Activated naive CD8-positive, alpha-beta T cell treated with anti-CD3 and anti-CD28 coated beads, Interleukin-2, amount 10 ng/mL, durations not matched to agents 7 days and 5 days (primary cell): ENCODE measurements at places on chromosomes 12 and 14.

DNA sequence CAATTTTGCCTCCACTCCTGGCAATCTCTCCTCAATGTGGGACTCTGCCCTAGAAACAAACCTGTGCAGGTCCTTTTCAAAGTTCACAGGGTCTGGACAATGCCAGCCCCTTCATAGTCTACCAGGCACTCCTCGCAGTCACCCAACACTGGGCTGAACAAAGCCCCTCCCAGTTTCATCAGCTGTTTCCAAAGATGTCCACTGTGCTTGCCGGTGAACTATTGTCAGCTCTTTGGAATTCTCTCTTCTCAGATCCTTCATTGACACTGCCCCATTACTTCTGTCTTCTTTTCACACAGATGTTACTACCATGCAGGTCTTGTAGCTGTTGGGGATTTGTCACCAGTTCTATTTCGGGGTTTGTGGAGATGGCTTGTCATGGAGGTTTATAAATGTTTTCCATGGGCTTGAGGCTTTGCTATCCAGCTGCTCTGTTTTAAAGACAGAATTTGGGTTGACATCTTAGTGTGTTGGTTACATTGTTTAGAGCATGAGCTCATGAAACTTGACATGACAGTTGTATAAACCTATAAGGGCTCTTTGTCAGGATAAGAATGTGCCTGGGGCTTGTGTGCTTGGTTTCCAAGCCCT is 77.3 kb upstream of the DHRS4 start:
- no peak for DNase-seq
- H3K27me3 ChIP-seq = peaks cover 17% of the 10 kb centered on the region
- H3K36me3 ChIP-seq = no peaks in the 10 kb centered on the region
- no peak overlapping the region for H3K27ac ChIP-seq
- no peak overlapping the region for H3K4me3 ChIP-seq

DNA sequence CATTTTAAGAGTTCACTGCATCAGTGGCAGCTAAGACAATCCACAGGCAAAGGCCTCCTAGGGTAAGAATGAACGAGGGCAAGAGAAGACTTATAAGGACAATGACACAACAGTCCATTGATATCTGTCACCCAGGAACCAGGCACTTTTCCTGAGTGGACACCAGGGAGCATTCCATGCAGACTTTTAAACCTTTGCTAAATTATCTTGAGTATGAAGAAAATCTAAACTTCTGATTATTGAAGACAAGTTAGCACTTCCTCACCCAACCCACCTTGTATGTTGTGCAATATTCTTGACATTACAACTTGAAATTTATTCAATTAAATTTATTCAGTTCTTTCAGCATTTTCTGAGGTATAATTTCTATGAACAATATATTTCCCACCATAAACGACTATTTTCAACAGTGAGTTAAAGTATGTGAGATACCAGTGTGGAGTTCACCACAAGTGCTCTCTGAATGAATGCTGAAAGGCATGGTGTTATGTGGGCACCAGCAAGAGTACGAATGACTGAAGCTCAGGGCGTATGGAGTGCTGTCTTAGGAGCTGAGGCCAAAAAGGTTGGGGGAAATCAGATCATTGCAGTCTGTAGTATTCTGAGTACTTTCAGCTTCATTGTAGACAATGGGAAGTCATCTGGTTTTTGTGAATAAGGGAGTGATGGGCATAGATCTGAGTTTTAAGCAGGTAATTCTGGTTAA is 124.3 kb upstream of the LMNTD1 start:
- no peaks in the 10 kb centered on the region for H3K27me3 ChIP-seq
- H3K36me3 ChIP-seq = no peaks in the 10 kb centered on the region
- no peak for DNase-seq
- H3K27ac ChIP-seq = no peak overlapping the region
- no peak overlapping the region for H3K4me3 ChIP-seq
- H3K4me1 ChIP-seq = no peaks in the 10 kb centered on the region

GRCh38 chr12:24898185-24898584 is 50.7 kb downstream of the BCAT1 start:
- no peak overlapping the region for H3K4me3 ChIP-seq
- peaks cover 8% of the 10 kb centered on the region for H3K36me3 ChIP-seq
- no peak overlapping the region for H3K27ac ChIP-seq

DNA sequence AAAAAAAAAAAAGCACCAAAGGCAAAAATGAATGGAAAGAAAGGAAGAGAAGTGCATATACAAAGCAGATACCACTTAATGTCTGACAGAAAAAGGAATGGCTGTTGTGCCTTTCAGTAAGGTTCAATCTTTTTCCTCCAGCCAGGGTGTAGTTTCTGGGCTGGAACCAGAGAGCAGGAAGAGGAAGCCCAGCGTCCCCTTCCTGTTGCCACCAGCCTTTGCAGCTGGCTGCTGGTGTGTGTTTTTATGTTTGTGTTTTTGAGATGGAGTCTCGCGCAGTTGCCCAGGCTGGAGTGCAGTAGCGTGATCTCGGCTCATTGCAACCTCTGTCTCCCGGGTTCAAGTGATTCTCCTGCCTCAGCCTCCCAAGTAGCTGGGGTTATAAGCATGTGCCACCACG is 64.6 kb upstream of the LTA4H start:
- H3K4me3 ChIP-seq = peak overlapping the region; percentile 44
- peaks cover 14% of the 10 kb centered on the region for H3K4me1 ChIP-seq
- H3K27me3 ChIP-seq = no peaks in the 10 kb centered on the region
- peak overlapping the region; percentile 75 for H3K27ac ChIP-seq
- H3K36me3 ChIP-seq = peaks cover 2% of the 10 kb centered on the region

GRCh38 chr14:25014440-25014839 is 35.5 kb downstream of the STXBP6 start:
- no peaks in the 10 kb centered on the region for H3K4me1 ChIP-seq
- no peaks in the 10 kb centered on the region for H3K36me3 ChIP-seq
- H3K27ac ChIP-seq = no peak overlapping the region
- peaks cover 6% of the 10 kb centered on the region for H3K27me3 ChIP-seq
- no peak overlapping the region for H3K4me3 ChIP-seq

GRCh38 chr14:59123975-59124374 is 64.5 kb upstream of the DAAM1 start:
- H3K27ac ChIP-seq = no peak overlapping the region
- no peaks in the 10 kb centered on the region for H3K36me3 ChIP-seq
- no peak overlapping the region for H3K4me3 ChIP-seq
- peaks cover 45% of the 10 kb centered on the region for H3K27me3 ChIP-seq
- no peaks in the 10 kb centered on the region for H3K4me1 ChIP-seq

DNA sequence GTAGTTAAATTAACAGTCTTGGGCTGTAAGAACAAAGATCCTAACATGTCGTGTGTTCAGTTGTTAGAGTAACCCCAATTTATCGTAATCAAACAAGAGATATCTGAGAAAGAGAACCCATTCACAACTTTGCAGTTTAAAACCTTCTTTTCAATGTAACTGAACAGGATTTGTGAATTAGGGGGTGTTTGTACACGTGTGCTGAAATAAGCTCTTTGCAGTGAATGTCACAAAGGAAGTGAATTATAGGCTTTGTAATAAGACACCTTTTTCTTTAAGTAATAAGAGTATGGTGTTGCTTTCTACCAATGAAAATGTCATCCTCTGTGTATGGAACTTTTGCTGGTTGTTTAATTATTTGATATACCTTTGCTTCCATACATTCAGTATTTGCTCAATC is 114.0 kb downstream of the ALX1 start:
- no peaks in the 10 kb centered on the region for H3K4me1 ChIP-seq
- no peak for DNase-seq
- H3K27me3 ChIP-seq = no peaks in the 10 kb centered on the region

GRCh38 chr14:39232554-39233415 is 930 bp upstream of the MIA2 start:
- peaks cover 4% of the 10 kb centered on the region for H3K36me3 ChIP-seq
- no peaks in the 10 kb centered on the region for H3K27me3 ChIP-seq
- DNase-seq = no peak
- H3K4me1 ChIP-seq = peaks cover 44% of the 10 kb centered on the region
- peak overlapping the region; percentile 8 for H3K4me3 ChIP-seq
- peak overlapping the region; percentile 31 for H3K27ac ChIP-seq

DNA sequence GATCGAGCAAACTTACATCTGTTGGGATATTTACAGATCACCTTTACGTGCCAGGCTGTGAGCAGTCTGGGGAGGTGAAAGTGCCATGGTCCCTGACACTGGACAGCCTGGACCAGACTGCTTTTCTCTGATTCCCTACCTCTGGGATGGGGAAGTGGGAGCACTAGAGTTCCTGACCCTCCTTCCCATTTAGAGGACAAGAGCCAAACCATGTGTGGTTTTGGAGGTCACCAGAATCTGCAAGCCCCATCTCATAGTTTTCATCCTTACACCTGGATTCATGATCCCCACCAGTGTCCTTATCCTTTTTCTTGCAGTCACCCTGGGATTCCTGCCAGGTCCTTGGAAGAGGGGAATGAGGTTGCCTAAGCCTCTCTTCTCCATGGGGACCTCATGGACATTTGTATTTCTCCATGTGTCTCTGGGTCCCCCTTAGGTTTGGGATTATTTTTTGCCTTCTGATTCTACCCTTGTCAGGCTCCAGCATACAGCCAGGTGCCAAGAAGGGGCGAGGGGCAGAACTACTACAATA is 1.5 kb upstream of the WNT10B start:
- H3K4me3 ChIP-seq = no peak overlapping the region
- H3K36me3 ChIP-seq = no peaks in the 10 kb centered on the region
- H3K27ac ChIP-seq = no peak overlapping the region
- H3K27me3 ChIP-seq = peaks cover 87% of the 10 kb centered on the region
- DNase-seq = no peak

DNA sequence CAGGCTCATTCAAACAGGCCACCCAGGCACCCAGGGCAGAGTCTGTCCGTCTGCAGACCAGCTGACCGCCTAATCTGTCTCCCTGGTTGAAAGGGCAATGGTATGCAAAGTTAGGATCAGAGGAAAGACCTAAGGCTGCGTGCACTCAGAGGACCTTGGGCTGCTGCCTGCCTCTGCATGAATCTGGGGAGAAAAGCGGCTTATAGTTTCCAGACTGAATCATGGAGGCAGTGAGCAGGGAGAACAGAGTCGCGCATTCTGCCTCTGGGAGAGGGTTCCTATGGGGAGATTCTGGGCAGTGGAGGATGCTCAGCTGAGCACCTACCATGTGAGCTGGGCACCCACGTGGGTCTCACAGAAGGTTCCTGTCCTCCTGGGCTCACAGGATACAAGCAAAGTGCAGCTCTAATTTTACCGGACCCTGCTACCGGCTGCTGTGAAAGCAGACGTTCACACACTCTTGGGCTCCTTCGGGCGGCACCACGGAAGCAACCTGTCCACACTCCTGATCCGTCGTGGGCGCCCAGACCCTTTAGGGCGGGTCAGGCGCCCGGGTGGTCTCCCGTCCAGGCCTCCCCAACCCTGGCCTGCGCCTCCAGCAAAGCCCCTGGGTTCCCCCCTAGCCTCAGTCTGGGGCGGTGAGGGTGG is 772 bp downstream of the SCARB1 start:
- DNase-seq = peak; percentile 47
- peaks cover 31% of the 10 kb centered on the region for H3K4me1 ChIP-seq
- H3K27ac ChIP-seq = peak overlapping the region; percentile 76
- H3K4me3 ChIP-seq = peak overlapping the region; percentile 82

GRCh38 chr12:51187370-51187987 is 14.5 kb upstream of the TFCP2 start:
- H3K27ac ChIP-seq = no peak overlapping the region
- H3K4me3 ChIP-seq = no peak overlapping the region

DNA sequence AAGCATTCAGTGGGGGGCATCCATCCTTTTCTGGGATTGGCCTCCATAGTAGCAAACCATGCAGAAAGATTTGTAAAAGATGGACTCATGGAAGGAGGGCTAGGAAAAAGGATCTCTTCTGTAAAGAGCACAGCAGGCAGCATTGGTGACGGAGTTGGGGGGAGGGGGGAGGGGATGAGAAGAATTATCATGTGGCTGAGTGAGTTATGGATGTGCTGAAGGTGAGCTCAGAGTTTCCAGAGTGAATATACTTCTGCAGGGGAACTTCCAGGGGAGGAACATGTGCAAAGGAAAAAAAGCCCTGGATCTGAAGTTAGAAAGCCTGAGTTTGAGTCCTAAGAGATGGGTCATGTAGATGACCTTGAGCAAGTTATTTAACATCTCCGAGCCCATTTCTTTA is 3.9 kb upstream of the B4GALNT3 start:
- peaks cover 59% of the 10 kb centered on the region for H3K27me3 ChIP-seq
- DNase-seq = no peak
- H3K27ac ChIP-seq = no peak overlapping the region
